IMR-90 (cell line): ENCODE measurements at places on chromosomes 16 and 17. TPM values are rescaled to one million over a fixed set of nuclear protein-coding genes. Genes with fewer than 3 reads are reported as not detected.

GRCh38 chr17:79393358-79394052, 217.3 kb downstream of the RBFOX3 start:
- peak; percentile 40 for DNase-seq

DNA sequence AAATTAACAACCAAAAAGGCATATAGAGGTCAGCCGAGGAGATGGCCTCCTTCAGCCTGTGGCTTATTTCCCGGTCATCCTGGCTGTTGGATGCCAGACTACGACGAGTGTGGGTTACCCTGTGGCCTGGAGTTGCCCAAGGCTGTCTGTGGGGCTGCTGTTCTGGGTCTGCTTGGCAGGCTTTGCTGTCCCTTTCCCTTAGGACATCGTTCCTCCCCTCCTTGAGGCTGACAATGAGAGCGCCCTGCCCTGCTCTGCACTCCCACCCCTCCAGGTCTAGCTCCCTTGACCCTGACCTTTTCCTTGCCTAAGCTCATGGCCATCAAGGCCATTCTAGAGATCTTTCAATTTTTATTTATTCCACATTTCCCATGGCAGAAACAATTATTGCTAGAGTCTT, 1.9 kb upstream of the CBFB start:
- DNase-seq: no peak

TBX2 gene
- total RNA-seq: 20.1 and 23.6 TPM in 2 replicates

DNA sequence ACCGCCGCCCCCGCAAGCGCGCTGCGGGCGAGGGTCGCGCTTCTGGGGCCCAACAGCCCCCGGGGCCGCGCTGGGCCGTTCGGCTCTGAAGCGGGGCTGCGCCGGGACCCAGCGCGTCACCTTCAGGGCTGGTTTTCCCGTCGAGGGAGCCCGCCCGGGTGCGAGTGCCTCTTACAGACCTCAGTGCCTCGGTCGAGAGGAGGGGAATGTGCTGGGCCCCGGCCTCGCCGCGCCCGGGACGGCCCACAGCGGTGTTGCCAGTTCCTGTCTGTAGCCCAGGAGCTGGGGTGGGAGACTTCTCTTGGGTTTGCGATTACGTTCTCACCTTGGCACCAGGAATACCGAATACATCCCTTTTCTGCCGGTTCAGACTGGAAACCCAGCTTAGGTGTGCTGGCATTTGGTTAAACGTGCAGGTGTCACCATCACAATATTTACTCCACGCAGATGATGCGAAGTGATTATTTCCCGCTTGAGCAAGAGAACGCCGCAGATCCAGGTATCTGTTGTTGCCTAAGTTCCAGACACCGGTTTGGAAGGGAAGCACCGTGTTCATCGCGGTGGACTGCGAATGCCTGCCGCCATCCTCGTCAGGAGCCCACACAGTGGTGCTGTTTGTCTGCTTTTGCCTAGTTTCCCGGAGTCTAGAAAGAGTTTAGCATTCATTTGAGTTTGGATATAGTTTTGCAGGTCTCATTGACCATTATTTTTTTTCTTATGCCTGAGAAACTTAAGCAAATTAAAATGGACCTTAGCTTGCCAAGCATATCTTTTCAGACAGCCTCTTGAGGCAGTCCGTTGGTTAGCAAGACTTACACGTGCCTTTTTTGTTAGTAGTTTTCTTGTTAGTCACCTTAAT, 914 bp downstream of the MAP1LC3B start:
- peak; percentile 47 for DNase-seq

DNA sequence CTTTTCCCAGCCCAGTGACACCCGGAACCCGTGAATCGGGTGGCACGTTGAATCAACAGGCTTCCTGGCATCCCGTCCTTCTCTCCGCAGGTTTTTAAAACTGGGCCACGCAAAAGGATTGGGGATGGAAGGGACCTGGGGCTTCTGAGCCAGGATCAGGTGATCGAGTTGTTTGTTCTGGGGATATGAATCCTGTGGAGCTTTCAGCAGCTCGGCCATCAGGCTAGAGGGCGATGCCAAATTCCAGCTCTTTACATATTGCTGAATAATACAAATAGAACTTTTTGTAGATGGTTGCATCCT, 473 bp downstream of the SUPT6H start:
- DNase-seq: no peak
